Activated CD4-positive, alpha-beta T cell treated with anti-CD3 and anti-CD28 coated beads for 36 hours (primary cell): ENCODE measurements at places on chromosomes 11 and 22. TPM values are rescaled to one million over a fixed set of nuclear protein-coding genes. Genes with fewer than 3 reads are reported as not detected.

RFPL3 gene
- not detected for total RNA-seq

GRCh38 chr22:17471886-17472535 lies 91.3 kb upstream of the SLC25A18 start:
- H3K4me3 ChIP-seq, result no peak overlapping the region
- no peaks in the 10 kb centered on the region for H3K36me3 ChIP-seq
- no peak overlapping the region for H3K27ac ChIP-seq
- no peak for DNase-seq
- H3K27me3 ChIP-seq, result peaks cover 16% of the 10 kb centered on the region

DNA sequence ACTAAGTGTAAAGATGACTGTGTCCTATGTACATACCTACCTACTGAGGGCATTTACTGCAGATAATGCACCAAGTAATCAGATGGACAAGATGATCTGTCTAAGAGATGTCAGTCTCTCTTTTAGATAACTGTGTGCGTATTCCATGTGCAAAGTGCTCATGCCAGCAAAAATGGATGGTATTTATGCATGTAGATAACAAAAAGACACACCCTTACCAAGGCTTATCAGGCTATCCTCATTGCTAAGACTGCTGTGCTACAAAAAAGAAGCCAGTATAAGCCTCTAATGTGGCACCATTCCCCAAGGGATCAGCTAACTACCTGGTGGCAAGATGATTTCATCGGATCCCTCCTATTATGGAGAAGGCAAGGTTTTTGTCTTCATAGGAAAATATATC lies 34.3 kb upstream of the CD44 start:
- DNase-seq, result no peak
- H3K4me3 ChIP-seq, result no peak overlapping the region
- peaks cover 36% of the 10 kb centered on the region for H3K4me1 ChIP-seq
- no peaks in the 10 kb centered on the region for H3K36me3 ChIP-seq
- H3K27ac ChIP-seq, result no peak overlapping the region

- peaks cover 20% of the 10 kb centered on the region for H3K4me1 ChIP-seq
- peaks cover 7% of the 10 kb centered on the region for H3K36me3 ChIP-seq
- H3K27ac ChIP-seq, result no peak overlapping the region
- H3K27me3 ChIP-seq, result no peaks in the 10 kb centered on the region
- no peak for DNase-seq
These were observed 43.5 kb downstream of the PPFIA1 start for GRCh38 chr11:70313945-70314344.

TUB gene
- total RNA-seq, result 0.33 TPM
